ENCODE measurements at places on chromosomes 13 and 19. TPM values are rescaled to one million over a fixed set of nuclear protein-coding genes. Genes with fewer than 3 reads are reported as not detected.

DNA sequence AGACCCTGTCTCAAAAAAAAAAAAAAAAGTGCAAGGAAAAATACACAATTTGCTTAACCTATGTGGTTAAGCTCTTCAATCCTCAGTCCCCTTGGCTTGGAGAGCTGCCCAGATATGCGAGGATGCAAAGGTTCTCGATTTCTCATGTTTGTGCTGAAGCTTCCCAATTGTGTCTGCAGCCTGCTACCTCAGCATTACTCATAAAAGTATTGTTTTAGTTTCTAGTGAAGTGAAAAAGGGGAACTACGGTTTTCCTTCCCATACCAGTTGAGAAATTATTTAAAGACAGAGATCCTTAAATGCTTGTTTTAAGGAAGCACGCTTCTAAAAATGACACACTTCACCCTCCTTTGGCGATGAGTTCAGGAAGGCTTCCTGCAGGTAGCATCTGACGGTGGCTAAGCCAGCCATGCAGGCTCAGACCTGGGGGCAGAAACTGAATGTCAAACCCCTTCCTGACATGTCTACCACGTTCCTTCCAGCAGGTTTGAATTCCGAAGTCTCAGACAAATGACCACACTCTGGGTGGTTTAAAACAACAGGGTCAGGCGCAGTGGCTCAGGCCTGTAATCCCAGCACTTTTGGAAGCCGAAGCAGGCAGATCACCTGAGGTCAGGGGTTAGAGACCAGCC lies 47.9 kb downstream of the RUBCNL start:
- DNase-seq = no peak

- no peak for DNase-seq
Measured at GRCh38 chr13:85812282-85812681, 13.1 kb upstream of the SLITRK6 start.

DNA sequence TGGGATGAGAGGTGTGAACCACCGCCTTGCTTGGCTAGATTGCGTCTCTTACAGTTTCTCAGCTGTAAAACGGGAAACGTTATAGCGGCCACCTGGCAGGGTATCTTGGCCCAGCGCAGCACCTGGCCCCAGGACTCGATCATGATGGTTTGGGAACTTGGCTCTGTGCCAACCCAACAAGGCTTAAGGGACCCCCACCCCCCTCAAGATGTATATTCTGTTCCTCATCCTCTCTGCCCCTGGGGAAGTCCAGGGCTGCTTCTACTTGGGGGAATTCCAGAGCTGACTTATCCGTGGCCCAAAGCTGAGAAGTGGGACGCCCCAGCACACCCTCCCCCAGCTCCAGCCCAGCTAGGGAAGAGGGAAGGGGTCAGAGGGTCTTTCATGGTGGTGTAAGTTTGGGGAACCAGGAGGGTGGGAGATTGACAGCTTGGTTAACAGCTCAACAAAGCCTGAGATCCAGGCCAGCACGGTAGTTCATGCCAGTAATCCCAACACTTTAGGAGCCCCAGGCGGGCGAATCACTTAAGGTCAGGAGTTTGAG lies 695 bp downstream of the ICAM1 start:
- DNase-seq = no peak

- DNase-seq = no peak
Measured at GRCh38 chr19:501646-502045, 5.4 kb downstream of the MADCAM1 start.

DNA sequence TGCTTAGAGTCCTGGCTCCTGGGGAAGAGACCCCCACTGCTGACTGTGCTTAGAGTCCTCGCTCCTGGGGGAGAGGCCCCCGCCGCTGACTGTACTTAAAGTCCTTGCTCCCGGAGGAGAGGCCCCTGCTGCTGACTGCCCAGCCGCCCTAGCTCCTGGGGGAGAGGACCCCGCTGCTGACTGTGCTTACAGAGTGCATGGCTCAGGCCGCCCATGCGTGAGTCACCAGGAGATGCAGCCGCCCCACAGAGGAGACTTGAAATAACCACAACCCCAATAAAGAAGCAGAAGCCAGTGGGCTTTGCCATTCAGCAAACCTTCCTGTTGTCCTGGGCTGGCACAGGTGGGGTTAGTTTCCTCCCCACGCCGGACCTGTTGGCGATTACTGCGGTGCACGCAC lies 79.2 kb upstream of the C13orf46 start:
- DNase-seq = no peak

The C1QTNF9B gene
- not detected for total RNA-seq

All from left lobe of liver (tissue), 2 donors.